ENCODE measurements at places on chromosomes 6 and 20. TPM values are rescaled to one million over a fixed set of nuclear protein-coding genes. Genes with fewer than 3 reads are reported as not detected.
A peak's percentile ranks its signal among the peaks of the same experiment; 100 is the strongest.

The CSE1L gene
- total RNA-seq, result 33.0 TPM

DNA sequence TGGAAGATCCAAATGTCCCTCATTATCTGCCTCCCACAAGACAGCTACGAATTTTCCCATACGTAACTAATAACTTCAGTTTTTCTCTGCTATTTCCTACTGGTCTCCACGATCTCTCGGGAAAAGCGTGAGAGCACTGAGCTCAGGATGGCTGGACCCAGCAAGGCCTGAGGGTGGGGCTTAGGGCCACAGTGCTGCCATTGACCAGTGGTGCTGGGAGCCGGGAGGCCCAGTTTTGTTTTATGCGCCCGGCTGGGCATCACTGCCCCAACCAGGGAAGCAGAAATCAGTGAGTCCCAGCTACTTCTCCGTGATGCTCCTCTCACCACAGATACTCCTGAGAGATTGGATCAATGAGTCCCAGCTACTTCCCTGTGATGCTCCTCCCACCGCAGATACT is 238.4 kb downstream of the LY86 start:
- no peak for DNase-seq

GRCh38 chr6:152531659-152532058 is 105.5 kb downstream of the SYNE1 start:
- no peak for DNase-seq

- DNase-seq, result peak; percentile 67
Measured at GRCh38 chr6:137697267-137697938, 169.7 kb upstream of the TNFAIP3 start.

GRCh38 chr6:131117878-131118277 is 17.4 kb upstream of the AKAP7 start:
- no peak for DNase-seq

The LY6G6D gene
- total RNA-seq, result not detected

Data from stomach (tissue), 19 donors.